ENCODE measurements at places on chromosomes 6 and 20. TPM values are rescaled to one million over a fixed set of nuclear protein-coding genes. Genes with fewer than 3 reads are reported as not detected.

- peak; percentile 93 for ATAC-seq
Observed at GRCh38 chr6:22892452-22892851, 323.1 kb downstream of the HDGFL1 start.

Gene POU3F2
- not detected for total RNA-seq

DNA sequence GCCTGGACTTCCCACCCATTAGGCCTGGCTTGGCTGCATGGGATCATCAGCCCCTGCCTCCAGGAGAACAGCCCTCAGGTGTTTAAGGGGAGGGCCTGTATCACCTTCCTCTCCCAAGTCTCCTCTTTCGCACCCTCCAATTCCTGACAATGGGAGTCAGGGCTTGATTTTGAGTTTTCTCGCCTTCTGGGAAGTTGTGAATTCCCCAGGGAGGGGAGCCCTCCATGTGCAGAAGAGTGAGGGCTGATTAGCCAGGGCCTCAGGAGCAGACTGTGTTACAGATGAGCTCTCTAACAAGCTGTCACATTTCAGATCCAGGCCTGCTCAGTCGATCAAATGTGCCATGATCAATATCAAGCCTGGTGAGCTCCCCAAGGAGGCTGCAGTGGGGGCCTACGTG lies 42.4 kb downstream of the CNBD2 start:
- no peak for ATAC-seq

Gene FLRT3
- 0.96 TPM for total RNA-seq

DNA sequence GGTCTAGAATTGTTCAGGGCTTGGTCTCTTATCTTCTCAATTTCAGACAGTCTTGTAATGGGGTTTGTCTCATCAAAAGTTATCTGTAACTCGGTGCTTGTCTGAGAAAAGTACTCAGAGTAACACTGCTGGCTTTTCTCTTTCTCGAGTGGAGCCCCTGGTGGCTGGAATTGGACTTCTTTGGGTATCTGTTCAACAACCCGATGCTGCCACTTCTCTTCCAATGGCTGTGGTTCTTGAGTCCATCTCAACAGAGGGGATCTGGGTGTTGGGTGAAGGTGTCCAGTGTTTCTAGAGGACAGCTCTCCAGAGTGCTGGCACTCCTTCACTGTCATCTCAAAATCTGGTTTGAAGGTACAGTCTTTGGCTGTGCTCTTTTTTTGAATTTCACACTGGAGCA lies 24.6 kb downstream of the DST start:
- ATAC-seq = no peak

Gene ZNF334
- total RNA-seq = 6.5 TPM

DNA sequence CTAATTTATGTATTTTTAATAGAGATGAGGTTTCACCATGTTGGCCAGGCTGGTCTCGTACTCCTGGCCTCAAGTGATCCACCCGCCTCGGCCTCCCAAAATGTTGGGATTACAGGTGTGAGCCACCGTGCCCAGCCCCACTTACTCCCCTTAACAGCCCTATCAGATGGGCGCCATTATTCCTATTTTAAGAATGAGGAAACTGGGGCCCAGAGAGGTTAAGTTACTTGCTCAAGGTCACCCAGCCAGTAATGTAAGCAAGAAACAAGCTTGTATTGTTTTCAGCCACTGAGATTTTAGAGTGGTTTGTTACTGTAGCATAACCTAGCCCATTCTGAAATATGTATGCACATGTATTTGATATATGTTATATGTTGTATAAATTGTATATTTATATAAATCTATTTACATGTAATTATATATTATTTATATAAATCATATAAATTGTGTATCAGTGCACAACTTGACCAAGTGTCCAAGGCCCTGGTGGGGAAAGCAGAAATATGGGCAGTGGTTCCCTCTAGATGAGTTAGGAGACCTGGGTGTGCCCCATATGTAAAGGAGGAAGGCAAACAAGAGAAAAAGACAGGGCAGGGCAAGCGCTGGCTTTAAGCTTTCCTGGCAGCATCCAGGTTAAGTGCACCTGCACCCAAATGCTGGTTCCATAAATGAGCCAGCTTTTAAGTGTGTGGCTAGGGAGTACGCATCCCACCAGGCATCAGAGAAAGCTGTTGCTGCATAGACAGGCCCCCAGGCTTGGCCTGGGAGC lies 1.2 kb upstream of the GUCA1A start:
- no peak for ATAC-seq

Gene GFRAL
- not detected for total RNA-seq

- ATAC-seq = no peak
Observed at GRCh38 chr20:16299897-16300296, 273.4 kb downstream of the KIF16B start.

- ATAC-seq = no peak
Observed at GRCh38 chr6:106614166-106614565, 15.1 kb downstream of the RTN4IP1 start.

- ATAC-seq = no peak
Observed at GRCh38 chr6:88813045-88813444, 150.4 kb downstream of the RNGTT start.

Gene DZANK1
- 1.9 TPM for total RNA-seq

Gene HCRTR2
- not detected for total RNA-seq

- ATAC-seq = no peak
Observed at GRCh38 chr6:38549180-38549579, 90.5 kb downstream of the BTBD9 start.

GRCh38 chr20:61120595-61121515 lies 131.2 kb upstream of the CDH4 start:
- peak; percentile 17 for ATAC-seq

GRCh38 chr6:98838032-98838431 lies 3.7 kb downstream of the POU3F2 start:
- no peak for ATAC-seq

Measured in gastroesophageal sphincter (tissue), 4 donors.